ENCODE measurements at places on chromosomes 12 and 14.

DNA sequence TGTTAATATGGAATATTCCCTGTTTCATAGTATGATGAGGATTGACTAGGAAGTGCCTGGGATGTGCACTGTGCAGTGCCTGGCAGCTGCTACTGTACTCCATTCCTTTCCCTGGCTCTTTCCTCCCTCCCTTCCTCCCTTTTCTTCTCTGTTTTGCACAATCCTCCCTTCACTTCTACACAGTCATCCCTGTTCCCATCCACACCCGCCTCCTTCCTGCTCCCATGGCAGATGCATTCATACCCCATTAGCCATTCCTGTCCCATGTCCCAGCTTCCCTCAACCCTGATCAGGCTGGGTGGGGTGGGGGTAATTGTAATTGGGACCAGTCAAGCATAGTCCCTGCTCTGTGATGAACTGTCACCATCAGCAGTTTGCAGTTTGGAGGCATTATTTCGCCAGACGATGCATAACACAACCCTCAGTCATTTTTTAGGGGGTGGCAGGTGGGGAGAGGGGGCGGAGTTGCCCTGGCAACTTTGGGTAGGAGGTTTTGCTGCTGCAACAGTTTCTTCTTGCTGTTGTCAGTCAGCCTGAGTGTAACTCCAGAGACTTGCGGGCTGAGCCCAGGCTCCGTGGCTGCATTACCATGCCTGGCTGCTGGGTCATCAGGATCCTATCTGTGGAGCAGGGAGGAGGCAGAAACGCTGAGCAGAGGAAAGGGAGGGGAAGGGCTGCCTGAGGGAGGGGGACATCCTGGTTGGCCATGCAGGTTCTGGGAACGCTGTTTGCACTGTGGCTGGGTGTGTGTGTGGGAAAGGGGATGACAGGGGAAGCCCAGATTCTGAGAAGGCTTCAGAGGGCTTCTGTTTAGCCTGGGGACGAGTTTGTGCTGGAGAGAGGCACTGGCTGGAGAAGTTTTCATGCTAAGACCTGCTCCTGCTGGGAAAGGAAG, 4.1 kb upstream of the KRT84 start:
- DNase-seq = no peak

- DNase-seq = no peak
Measured at GRCh38 chr12:4320497-4320852, 538 bp upstream of the TIGAR start.

DNA sequence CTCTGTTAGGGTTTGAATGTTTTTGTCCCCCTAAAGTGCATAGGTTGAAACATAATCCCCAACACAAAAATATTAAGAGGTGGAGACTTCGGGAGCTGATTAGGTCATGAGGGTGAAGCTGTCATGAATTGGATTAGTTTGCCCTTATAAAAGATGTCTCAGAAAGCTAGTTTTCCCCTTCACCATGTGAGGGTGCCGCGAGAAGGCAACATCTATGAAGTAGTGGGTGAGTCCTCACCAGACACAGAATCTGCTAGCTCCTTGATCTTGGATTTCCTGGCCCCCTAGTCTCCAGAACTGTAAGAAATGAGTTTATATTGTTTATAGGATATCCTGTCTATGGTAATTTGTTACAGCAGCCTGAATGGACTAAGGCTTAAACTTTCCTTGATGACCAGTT, 301.5 kb upstream of the ATP2B1 start:
- no peak for DNase-seq

GRCh38 chr14:104654119-104654518, 35.3 kb upstream of the INF2 start:
- no peak for DNase-seq

DNA sequence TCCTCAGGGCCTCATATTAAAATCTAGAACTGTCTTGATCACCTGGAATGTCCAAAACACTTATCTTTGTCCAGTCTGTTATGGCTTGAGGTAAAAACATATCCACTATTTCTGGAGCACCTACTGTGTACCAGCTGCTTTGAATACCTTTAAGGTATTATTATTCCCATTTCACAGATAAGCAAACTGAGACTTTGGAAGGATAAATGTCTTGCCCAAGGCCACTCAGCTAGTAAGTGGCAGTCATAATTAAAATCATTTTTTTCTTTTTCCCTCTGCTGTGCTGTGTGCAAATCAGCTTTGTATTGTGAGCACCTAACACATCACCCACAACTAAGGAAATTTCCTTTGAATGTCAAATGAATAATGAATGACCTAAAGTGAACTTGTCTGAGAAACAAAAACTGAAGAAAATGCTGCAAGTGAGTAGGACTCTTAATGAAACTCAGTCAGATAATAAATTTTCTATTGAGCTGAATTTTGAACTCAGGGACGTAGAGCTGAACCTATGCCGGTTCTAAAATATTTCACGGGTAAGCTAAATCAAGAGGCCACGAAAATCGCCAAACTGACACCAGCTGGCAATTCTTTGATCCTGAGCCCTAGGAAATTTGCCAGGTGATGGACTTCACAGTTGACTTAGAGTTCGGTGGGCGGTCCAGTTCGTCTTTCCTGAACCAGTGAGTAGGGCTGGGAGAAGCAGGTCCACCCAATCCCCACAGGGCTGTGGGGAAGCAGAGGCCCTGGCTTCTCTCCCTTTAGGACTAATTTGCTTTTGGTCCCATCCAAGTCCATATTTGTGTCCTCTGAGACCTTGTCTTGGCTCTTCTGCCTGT, 159.7 kb upstream of the PWP1 start:
- DNase-seq = no peak

- DNase-seq = no peak
Measured at GRCh38 chr12:123749355-123749754, 12.7 kb upstream of the DNAH10 start.

Measured in stimulated activated CD4-positive, alpha-beta T cell treated with anti-CD3 and anti-CD28 coated beads, Interleukin-2, amount 100 ng/mL, for 24 hours (primary cell).